Psoas muscle (tissue), 8 donors: ENCODE measurements at places on chromosomes 5 and 9. TPM values are rescaled to one million over a fixed set of nuclear protein-coding genes. Genes with fewer than 3 reads are reported as not detected.

- DNase-seq = peak; percentile 76
Measured at GRCh38 chr5:16616536-16617273, at the start of gene RETREG1. Gene RETREG1 (minus strand): TSS chr5:16616997. CDS start chr5:16616971, 26 bp downstream.

WHRN gene
- total RNA-seq = 0.15 TPM

- peak; percentile 72 for DNase-seq
Measured at GRCh38 chr5:149466457-149466972, 84.7 kb downstream of the CSNK1A1 start.

DNA sequence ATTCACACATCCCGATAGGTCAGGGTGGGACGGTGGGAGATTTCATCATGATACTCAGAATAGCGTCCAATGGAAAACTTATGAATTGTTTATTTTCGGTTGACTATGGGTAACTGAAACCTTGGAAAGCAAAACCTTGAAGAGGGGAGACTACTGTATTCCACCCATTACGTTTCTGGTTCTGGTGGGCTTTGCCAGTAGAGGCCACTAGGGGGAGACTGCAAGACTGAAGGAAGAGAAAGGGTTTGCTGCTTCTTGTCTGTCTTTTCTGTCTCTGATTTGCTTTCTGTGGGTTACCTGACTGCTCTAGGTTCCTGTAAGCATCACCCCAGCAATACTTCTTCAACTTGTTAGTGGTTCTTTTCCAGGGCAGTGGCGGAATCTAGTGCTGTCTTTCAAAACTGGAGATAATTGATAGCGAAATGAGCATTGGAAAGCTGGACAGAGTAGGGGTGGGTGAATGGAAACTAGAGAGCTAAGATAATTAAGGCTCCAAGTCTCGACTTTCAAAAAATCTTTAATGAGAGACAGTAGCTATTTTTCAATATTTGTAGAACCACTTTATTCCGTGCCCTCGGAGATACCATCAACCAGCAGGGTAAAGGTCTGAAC lies 27.0 kb downstream of the GRIN3A start:
- DNase-seq = no peak

DNA sequence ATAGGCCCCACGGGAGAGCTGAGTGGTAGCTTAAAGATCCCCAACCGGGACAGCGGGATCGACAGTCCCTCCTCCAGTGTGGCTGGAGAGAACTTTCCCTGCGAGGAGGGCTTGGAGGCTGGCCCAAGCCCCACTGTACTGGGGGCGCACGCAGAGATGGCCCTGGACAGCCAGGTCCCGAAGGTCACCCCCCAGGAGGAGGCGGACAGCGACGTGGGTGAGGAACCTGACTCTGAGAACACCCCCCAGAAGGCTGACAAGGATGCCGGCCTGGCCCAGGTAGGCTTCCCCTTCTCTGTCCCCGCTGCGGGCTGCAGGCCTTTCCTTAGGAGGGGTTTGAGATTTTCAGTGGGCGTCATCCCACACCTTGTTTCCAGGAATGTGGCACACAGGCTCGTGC lies 29.1 kb downstream of the FGD3 start:
- DNase-seq = no peak

DNA sequence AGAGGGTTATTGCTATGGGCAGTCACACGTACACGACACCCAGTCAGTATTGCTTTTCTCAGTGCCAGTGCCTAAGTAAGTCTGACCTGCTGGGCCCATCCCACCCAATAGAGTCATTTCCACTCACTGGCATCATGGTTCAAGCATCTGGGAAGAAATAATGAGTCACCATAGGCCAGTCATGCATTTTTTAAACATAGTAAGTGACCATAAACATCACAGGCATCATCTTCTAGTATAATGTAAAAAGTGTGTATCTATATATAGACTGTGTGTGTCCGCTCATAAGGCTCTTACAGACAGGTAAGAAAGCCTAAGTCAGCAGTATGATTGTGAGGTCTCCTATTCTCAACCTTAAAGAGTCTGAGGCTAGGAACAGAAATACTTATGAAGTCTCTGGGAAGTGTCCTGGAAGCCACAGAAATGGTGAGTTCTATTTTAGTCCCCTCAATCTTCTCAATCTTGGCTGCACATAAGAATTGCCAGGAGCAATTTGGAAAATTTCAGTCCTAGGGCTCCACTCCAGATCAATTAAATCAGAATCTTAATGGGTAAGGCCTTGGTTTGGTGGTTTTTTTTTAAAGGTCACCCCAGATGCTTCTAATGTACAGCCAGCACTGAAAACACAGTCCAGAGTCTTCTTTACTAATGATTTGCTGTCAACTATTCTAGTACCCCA lies 65.2 kb downstream of the ZNF366 start:
- no peak for DNase-seq

DNA sequence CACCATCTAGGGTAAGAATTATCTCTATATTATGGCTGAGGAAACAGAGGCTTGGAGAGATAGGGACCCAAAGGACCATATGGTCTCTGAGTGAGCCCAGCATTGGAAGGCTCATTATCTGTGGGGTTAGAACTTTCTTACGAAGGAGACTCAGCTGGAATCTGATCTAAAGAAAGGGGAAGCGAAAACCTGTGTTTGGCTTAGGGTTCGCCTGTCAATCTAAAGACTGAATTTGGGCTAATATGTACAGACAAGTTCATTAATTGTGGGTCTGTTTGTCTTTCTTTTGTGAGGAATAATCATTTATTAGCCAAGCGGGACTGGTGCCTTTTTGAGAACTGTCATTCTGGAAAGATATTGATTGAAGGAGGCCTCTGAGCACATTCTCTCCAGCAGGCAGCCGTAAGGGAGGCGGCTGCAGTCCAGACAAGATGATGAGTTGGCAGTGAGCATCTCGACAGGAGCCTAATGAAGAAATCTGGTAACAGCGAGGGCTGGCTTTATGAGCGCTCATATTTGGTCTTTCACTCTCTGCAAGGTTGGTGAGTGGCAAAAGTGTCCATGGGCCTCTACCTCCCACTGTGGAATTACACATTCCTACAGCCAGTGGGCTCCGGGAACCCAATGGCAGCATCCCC lies 104.2 kb upstream of the GPR151 start:
- no peak for DNase-seq

DNA sequence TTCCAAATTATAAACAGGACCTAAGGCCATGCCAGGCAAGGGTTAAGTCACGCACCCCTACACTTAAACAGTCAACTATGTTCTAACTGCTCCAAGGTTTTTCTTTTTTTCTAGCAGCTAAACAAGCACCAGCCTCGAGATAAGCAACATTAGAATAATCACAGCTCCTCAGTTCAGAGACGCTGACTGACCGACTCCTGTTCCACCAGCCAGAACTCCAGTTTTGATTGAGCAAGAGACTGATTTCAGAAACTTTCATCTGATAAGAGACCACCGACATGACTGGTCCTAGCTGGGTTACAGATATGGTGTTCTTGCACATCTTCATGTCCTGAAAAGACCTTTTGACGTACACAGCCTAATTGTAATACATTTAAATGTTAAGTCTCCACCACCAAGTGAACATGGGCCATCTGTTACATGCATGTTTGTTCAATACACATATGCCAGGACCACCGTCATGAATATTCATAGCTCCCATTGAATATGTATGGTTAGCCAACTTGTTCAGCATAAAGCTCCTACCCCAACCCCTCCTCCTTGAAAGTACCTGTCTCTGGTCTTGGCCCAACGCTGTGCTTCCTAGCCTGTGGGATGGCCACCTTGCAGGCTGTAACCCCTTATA lies 23.7 kb upstream of the OTULINL start:
- DNase-seq = no peak

- DNase-seq = no peak
Measured at GRCh38 chr5:64811050-64811640, 42.4 kb downstream of the CWC27 start.

- no peak for DNase-seq
Measured at GRCh38 chr5:107869438-107870115, 198.8 kb upstream of the EFNA5 start.

ORM2 gene
- total RNA-seq = not detected

PCDHB11 gene
- 0.87 TPM for total RNA-seq

GRCh38 chr5:179766726-179767455 lies 26.9 kb upstream of the LTC4S start:
- DNase-seq = no peak

IRX4 gene
- not detected for total RNA-seq

DNA sequence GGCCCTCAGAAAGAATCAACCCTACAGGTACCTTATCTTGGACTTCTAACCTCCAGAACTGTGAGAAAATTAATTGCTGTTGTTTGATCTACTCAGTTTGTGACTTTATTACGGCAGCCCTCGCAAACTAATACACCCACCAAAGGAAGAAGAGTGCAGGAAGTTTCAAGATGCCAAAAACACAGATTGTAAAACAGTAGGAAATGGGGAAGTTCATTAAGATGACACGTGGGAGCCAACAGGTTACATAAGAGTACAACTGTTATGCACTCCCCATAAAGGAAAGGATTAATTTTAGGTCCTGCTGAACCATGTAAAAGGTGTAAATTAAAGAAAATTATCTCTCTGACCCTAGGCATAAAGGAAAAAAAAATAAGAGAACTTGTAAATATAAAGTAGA lies 294.3 kb downstream of the EPB41L4A start:
- no peak for DNase-seq

GRCh38 chr9:34988218-34989002 lies 1.1 kb upstream of the DNAJB5 start:
- peak; percentile 62 for DNase-seq

DNA sequence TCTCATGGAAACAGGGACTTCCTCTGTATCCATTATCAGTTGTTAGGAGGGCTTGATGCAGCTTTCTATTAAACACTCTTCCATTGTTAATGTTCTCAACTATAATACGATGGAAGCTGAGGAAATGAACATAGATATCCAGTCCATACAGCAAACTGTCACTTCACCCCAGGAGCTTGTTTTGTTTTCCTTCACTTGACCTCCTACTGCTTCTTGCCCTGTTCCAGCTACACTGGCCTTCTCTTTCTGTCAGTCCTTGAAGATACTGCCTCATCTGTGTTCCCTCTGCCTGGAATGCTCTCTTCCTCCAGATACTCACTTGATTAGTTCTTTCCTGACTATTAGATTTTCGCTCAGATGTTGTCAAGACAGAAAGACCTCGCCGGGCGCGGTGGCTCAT lies 17.1 kb downstream of the CTNNA1 start:
- DNase-seq = no peak

DNA sequence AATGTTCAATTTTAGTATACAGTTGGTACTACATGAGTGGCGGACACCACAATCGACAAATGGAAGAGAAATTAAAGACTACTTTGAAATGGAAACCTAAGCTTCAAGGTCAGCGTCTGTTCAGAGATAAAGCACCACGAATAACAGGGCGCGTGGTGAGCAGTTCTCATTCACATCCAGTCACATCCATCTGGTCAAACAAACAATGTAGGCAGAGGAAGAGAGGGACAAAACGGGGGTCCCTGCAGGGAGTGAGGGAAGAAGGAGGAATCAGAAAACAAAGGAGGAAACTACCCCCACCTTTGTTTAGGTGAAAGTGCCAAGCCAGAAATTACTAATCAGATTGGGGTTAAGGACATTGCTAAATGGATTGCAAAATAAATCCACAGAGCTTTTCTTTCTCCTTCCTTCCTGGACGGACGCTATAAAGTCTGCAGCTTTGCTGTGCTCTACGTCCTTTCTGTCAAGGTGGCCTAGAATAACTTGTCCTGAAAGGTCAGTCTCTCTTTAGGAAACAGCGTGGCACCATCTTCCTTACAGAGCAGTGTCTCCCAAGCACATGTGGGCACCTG lies 138.6 kb downstream of the ENTREP1 start:
- DNase-seq = no peak

DNA sequence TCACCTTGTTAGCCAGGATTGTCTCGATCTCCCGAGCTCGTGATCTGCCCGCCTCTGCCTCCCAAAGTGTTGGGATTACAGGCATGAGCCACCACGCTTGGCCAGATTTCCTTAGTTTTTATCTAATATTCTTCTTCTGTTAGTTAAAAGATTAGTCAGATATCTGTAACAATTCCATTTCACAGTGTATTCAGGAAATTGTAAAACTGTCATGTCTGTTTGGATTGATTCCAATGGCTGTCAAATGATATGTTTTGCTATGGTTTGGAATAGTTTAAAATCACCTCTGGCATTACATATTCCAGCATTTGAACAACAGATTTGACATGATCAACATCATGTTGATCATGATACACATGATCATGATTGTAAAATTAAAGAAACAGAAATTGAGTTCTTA lies 193.6 kb upstream of the DAB2 start:
- no peak for DNase-seq

- DNase-seq = no peak
Measured at GRCh38 chr9:81984928-81985327, 3.6 kb upstream of the SPATA31D1 start.

- DNase-seq = no peak
Measured at GRCh38 chr5:22901885-22902284, 48.7 kb upstream of the CDH12 start.
